Caco-2 (cell line): ENCODE measurements at places on chromosomes 7 and 10. TPM values are rescaled to one million over a fixed set of nuclear protein-coding genes. Genes with fewer than 3 reads are reported as not detected.

The ITIH2 gene
- total RNA-seq: 13.3 and 20.3 TPM in 2 replicates

The ZPBP gene
- total RNA-seq: not detected in 2 replicates

The RNF148 gene
- not detected in 2 replicates for total RNA-seq

- peaks cover 63% of the 10 kb centered on the region for H3K4me1 ChIP-seq
- no peaks in the 10 kb centered on the region; the same call in 1 of the 2 replicates for H3K36me3 ChIP-seq
- peak overlapping the region; percentile 52 for H3K27ac ChIP-seq
- no peaks in the 10 kb centered on the region for H3K27me3 ChIP-seq
- H3K4me3 ChIP-seq: no peak overlapping the region
- peak; percentile 83 for DNase-seq
These were observed 8.6 kb downstream of the TSPAN13 start for GRCh38 chr7:16762177-16762576.

The PRPS1L1 gene
- not detected in 2 replicates for total RNA-seq

GRCh38 chr10:48383393-48383792 is 76.9 kb downstream of the MAPK8 start:
- H3K27ac ChIP-seq: peak overlapping the region; percentile 90
- H3K27me3 ChIP-seq: no peaks in the 10 kb centered on the region
- peaks cover 2% of the 10 kb centered on the region; the same call in 1 of the 2 replicates for H3K36me3 ChIP-seq
- no peak overlapping the region for H3K4me3 ChIP-seq
- H3K4me1 ChIP-seq: peaks cover 67% of the 10 kb centered on the region

GRCh38 chr7:35617041-35617440 is 77.9 kb downstream of the HERPUD2 start:
- H3K27me3 ChIP-seq: no peaks in the 10 kb centered on the region
- no peaks in the 10 kb centered on the region for H3K4me1 ChIP-seq
- no peak overlapping the region for H3K4me3 ChIP-seq

The NUDT5 gene
- total RNA-seq: 160 and 164 TPM in 2 replicates

The ERVW-1 gene
- 0.51 TPM in 1 of 2 replicates, not detected in the other for total RNA-seq

The AKR1C8 gene
- not detected in 2 replicates for total RNA-seq

DNA sequence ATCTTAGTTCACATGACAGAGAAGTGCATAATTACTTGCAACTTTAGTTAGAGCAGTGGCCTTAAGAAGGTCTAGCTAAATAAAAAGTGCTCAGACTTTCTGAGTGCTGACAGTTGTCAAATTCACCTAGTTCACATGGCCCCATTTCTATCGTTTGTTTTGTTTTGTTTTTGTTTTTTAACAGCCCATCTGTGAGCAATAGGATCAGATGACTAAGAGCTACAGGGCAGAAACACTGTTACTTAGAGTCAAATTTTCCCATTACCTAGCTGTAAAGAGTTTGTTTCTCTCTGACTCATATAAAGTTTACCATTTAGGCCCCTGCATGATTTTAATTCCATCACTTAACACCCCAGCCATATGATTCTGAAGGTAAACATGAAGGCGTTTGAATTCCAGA is 18.8 kb downstream of the CAV1 start:
- DNase-seq: no peak
- H3K4me3 ChIP-seq: no peak overlapping the region
- no peak overlapping the region for H3K27ac ChIP-seq
- no peaks in the 10 kb centered on the region for H3K36me3 ChIP-seq

The ATOH7 gene
- 0.21 and 0.54 TPM in 2 replicates for total RNA-seq

DNA sequence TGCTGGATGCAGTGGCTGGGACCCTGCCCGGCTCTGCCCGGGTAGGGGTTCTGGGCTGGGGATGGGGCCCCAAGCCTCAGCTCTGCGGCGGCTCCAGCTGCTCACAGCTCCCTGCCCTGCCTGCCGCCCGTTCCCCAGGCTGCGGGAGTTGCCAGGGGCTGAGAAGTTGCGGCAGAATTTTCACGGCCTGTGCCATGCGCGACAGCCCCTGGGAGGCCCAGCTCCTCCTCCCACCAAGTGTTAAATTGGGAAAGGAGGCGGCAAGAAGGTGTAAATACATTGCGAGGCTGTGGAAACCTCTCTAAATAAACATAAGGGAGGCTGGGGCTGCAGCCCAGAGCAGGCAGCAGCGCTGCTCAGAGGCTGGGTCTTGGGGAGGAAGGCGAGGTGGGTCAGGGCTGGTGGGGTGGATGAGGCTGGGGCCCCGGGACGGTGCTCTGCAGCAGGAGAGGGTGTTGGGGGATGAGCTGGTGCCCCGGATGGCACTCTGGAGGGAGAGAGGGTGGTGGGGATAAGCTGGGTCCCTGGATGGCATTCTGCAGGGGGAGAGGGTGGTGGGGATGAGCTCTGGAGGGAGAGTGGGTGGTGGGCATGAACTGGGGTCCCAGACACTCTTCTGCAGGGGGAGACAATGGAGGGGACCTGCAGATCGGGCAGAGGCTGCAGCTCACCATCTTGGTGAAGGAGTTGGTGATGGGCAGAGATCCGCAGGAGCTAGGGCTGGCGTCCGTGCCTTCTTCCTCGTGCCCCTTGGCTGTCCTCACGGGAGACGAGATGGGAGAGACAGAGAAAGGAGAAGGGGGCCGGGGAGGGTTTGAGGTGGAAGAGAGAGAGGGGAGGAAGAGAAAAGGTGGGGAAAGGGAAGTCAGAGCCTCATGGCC is 85.5 kb upstream of the GNA12 start:
- no peak overlapping the region for H3K4me3 ChIP-seq
- H3K27ac ChIP-seq: no peak overlapping the region
- no peaks in the 10 kb centered on the region for H3K4me1 ChIP-seq
- no peaks in the 10 kb centered on the region for H3K27me3 ChIP-seq

- no peak for DNase-seq
- no peak overlapping the region for H3K4me3 ChIP-seq
- H3K4me1 ChIP-seq: no peaks in the 10 kb centered on the region
- no peaks in the 10 kb centered on the region for H3K36me3 ChIP-seq
These were observed 353.7 kb upstream of the CHRM2 start for GRCh38 chr7:136514776-136515175.

The HOXA5 gene
- total RNA-seq: 4.3 and 4.9 TPM in 2 replicates

- H3K36me3 ChIP-seq: no peaks in the 10 kb centered on the region
- H3K27ac ChIP-seq: no peak overlapping the region
These were observed 59.8 kb downstream of the GRID1 start for GRCh38 chr10:86306628-86307278.

The INA gene
- total RNA-seq: 0.51 and 0.52 TPM in 2 replicates

GRCh38 chr7:102404005-102404861 is 8.1 kb downstream of the PRKRIP1 start:
- no peaks in the 10 kb centered on the region for H3K4me1 ChIP-seq
- H3K27ac ChIP-seq: no peak overlapping the region
- H3K27me3 ChIP-seq: no peaks in the 10 kb centered on the region
- no peak overlapping the region for H3K4me3 ChIP-seq
- H3K36me3 ChIP-seq: peaks cover 8% of the 10 kb centered on the region; the same call in 1 of the 2 replicates

The GRID2IP gene
- total RNA-seq: 0.65 and 0.95 TPM in 2 replicates

The VAX1 gene
- not detected in 2 replicates for total RNA-seq

- H3K36me3 ChIP-seq: 0 out of 2 replicates have a peak, but pooled peaks cover 4% of the 10 kb centered on the region
- H3K4me1 ChIP-seq: peaks cover 48% of the 10 kb centered on the region
- H3K4me3 ChIP-seq: no peak overlapping the region
- no peaks in the 10 kb centered on the region for H3K27me3 ChIP-seq
- H3K27ac ChIP-seq: no peak overlapping the region
These were observed 6.5 kb downstream of the DEPP1 start for GRCh38 chr10:44971935-44972757.

The ASB10 gene
- not detected in 2 replicates for total RNA-seq

DNA sequence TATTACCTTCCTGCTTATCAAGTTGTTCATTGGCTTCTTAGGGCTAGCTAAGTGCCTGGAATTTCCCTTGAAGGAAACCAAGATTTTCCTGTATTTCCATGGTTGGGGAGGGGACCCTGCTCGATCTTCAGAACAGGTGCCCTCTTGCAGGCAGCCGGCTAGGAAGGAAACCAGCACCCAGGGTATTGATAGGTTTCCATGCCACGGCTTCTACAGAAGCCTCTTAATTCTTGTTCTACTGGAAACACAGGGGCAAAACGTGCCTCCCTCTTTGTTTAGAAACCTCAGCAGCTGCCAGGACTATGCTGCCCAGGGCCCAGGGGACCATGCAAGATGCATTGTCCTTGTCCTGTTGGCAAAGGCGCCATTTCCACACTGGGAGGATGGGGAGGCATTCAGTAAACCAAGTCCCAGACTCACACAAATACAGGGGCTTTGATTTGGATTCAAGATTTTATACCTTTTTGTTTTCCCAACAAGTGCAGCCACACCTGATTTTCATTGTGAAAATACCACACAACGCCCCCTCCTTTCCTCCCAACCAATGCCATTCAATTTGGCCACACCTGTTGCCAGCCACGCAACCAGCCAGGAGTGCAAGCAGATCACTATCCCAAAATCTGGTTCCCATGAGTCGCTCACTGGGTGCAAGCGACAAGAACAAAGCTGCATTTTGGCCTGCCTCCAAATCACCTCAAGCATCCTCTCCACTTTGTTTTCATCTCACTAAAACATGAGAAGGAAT is 29.6 kb downstream of the C10orf71 start:
- no peaks in the 10 kb centered on the region for H3K36me3 ChIP-seq
- DNase-seq: no peak
- no peak overlapping the region for H3K4me3 ChIP-seq
- H3K4me1 ChIP-seq: no peaks in the 10 kb centered on the region
- H3K27me3 ChIP-seq: peaks cover 1% of the 10 kb centered on the region; the same call in 1 of the 2 replicates
- H3K27ac ChIP-seq: no peak overlapping the region

- H3K4me1 ChIP-seq: 0 out of 2 replicates have a peak, but pooled peaks cover 3% of the 10 kb centered on the region
- no peak for DNase-seq
- no peaks in the 10 kb centered on the region for H3K27me3 ChIP-seq
- no peak overlapping the region for H3K27ac ChIP-seq
- H3K36me3 ChIP-seq: no peaks in the 10 kb centered on the region
These were observed 5.7 kb downstream of the C10orf67 start for GRCh38 chr10:23338886-23339285.

The DDC gene
- total RNA-seq: 75.9 and 87.0 TPM in 2 replicates

The SKIDA1 gene
- total RNA-seq: 5.7 and 6.3 TPM in 2 replicates

- peaks cover 3% of the 10 kb centered on the region; the same call in 1 of the 2 replicates for H3K36me3 ChIP-seq
- H3K27me3 ChIP-seq: no peaks in the 10 kb centered on the region
- no peak for DNase-seq
- H3K4me1 ChIP-seq: no peaks in the 10 kb centered on the region
- no peak overlapping the region for H3K27ac ChIP-seq
These were observed 24.1 kb upstream of the ABCC2 start for GRCh38 chr10:99758211-99758891.

DNA sequence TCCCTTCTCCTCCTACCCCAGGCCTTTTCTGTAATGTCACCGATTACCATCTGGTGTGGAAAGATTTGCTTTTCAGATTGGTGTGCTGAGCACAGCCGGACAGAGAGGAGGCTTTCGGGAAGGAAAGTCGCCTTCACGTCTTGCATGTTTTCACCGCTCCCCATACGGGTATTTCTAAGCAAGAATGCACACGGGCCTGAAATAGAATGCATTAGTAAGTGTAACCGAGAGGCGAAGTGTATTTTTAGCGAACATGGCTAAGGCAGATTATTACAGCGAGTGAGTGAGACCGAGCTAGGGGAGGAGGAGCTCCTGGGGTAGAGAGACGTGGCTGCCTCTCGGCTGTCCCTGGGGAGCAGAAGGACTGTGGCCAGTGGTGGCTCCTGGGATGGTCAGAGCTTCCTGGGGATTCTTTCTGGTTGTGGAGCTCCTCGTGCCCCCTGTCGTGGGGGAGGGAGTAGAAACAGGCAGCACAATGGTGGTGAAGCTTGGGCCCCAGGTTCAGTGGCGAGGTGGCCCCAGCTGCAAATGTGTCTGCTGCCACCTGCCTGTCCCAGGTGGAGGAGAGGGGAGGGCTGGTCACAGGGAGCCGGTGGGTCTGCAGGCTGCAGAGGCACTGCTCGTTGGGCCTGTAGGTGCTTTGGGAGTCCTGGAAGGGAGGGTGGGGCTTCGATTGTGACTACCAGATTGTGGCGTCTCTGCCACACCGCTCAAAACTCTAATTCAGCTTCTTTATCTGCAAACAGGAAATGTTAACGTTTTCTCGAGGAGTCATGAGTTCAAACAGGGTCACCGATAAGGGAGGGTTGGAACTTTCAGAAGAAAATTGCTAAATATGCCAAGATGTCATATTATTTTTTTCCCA is 135.8 kb downstream of the CAMK1D start:
- peaks cover 13% of the 10 kb centered on the region for H3K4me1 ChIP-seq
- H3K36me3 ChIP-seq: no peaks in the 10 kb centered on the region
- H3K4me3 ChIP-seq: peak overlapping the region; percentile 2; the same call in 1 of the 2 replicates
- peak overlapping the region; percentile 60 for H3K27ac ChIP-seq
